ENCODE measurements at places on chromosomes 2 and 18.
A peak's percentile ranks its signal among the peaks of the same experiment; 100 is the strongest.

GRCh38 chr18:48888773-48889080 is 62.0 kb downstream of the SMAD7 start:
- DNase-seq = no peak

GRCh38 chr2:148716378-148716920 is 71.9 kb downstream of the EPC2 start:
- DNase-seq = no peak

GRCh38 chr18:74377776-74378175 is 62.1 kb downstream of the C18orf63 start:
- DNase-seq = no peak

GRCh38 chr2:86225581-86225980 is 26.3 kb downstream of the MRPL35 start:
- peak; percentile 31 for DNase-seq

- no peak for DNase-seq
These were observed 557.9 kb downstream of the TNS1 start for GRCh38 chr2:217444932-217445331.

- DNase-seq = peak; percentile 67
These were observed 60.4 kb downstream of the FAM161A start for GRCh38 chr2:61793389-61793836.

GRCh38 chr2:68812251-68812650 is 58.9 kb downstream of the BMP10 start:
- DNase-seq = no peak

- DNase-seq = no peak
These were observed 95.6 kb downstream of the LAMA3 start for GRCh38 chr18:23784832-23785245.

GRCh38 chr2:71154798-71155197 is 24.4 kb downstream of the MPHOSPH10 start:
- no peak for DNase-seq

GRCh38 chr2:98412751-98413458 is 31.8 kb upstream of the INPP4A start:
- DNase-seq = peak; percentile 12

DNA sequence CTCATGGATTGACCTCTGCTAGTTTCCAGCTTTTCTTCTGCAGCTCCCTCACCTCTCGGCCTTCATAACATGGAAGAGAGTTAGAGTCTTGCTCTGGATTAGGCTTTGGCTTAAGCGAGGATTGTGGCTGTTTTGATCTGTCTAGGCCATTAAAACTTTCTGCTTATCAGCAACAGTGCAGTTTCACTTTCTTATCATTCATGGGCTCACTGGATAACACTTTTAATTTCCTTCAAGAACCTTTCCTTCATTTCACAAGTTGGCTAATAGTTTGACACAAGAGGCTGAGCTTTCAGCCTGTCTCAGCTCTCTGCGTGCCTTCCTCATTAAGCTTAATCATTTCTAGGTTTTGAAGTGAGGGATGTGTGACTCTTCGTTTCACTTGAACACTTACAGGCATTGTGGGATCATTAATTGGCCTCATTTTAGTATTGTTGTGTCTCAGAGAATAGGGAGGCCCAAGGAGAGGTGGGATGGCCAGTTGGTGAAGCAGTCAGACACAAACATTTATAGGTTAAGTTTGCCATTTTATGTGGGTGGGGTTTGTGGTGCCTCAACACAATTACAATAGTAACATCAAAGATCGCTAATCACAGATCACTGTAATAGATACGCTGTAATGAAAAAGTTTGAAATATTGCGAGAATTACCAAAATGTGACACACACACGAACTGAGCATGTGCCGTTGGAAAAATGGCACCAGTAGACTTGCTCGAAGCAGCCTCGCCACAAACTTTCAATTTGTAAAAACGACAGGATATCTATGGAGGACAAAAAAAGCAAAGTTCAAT is 129.3 kb downstream of the ZNF236 start:
- DNase-seq = no peak

DNA sequence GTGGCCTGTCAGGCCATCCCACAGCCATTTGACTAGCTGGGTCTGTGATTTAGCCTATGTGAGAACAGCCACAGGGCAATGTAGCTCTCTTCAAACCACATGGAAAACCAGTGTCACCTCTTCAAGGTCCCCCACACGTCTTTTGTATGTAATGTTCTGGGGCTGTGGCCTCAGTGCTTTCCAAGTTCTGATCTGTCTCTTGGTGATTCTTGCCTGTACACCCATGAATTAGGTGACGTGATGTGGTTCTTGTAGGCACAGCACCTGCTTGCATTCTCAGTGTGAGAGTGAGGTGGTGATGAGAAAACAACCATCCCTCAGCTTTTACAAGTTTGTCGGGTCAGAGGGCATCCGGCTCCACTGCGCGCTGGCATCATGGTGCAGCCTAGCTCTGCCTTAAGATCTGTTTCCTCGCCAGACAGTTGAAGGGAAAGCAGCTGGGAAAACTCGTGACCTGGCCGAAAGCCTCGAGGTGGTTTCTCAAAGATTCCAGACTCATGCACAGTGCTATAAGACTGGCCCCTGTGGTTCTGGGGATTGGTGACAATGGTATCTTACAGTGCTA is 125.8 kb downstream of the TANC1 start:
- DNase-seq = no peak

- no peak for DNase-seq
These were observed 732.9 kb upstream of the VRK2 start for GRCh38 chr2:57313678-57314077.

DNA sequence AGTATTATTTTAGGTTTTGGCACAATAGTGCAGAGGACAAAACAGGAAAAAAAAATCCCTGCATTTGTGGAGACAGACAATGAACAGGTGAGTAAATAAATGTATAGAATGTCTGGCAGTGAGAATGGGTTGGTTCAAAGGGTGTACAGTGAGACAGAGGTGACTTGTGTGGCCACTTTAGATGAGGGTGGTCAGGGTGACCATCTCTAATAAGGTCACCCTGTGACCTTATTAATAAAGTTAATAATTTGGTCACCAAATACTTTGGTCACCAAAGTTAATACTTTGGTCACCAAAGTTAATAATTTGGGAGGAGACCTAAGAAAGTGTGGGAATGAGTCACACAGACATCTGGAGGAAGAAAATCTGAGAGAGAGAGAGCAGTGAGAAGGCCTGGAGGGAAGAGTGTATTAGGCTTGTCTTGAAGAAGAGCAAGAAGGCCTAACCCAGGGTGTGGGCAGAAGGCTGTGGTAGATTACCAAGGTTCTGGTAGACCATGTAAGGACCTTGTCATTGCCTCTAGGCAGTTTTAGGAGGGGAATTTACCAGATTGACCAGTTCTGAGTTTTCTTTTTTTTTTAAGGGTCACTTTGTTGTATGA is 1368.4 kb upstream of the CELF4 start:
- no peak for DNase-seq

DNA sequence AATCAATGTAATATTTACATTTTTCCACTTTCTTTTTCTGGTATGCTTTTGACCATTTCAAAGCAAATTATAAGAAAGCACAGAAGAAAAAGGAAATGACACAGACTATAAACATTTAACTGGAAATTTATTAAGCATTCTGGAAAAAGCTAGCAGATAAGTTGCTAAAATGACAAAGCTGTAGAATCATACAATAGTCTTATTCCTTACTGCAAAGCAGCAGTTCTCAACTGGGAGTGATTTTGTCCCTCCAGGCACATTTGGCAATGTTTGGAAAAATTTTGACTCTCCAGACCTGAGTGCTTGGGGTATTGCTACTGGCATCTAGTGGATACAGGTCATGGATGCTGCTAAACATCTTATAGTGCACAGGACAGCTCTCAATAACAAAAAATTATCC is 75.1 kb downstream of the MBD5 start:
- DNase-seq = no peak

GRCh38 chr18:79528316-79528695 is 132.6 kb downstream of the NFATC1 start:
- DNase-seq = no peak

DNA sequence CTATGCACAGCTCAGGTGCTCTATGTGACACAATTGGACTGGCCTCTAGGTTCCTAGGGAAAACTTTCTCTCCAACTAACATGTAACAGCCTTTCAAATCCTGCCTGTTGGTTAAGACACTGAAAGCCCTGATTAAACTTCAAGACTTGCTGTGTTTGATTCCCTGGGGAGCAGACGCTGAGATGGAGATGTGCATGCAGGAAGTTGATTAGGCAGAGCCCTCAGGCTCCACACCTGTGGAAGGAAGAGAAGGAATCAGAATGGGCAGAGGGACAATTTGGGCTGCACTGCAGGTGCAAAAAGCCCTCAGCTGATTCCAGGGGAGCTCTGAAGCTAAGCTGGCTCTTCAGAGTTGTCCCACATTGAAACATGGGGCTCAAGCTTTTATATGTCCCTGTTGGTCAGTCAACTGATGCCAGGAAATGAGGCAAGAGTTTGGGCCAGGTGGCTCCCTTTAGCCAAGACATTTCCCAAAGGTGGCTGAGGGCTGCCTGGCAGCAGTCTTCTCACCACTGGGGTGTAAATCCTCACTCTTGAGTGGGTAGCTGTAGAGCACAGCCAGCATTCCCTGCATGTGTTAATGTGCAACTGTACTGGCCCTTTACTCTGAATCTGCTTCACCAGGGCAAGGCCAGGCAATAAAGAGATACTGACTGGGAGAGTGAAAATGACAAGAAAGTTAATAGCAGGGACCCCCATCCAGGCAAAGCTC is 199.5 kb upstream of the DDX18 start:
- no peak for DNase-seq

- no peak for DNase-seq
These were observed 112.8 kb downstream of the DSC3 start for GRCh38 chr18:30929718-30930117.

- DNase-seq = no peak
These were observed 3.2 kb upstream of the MGAT4A start for GRCh38 chr2:98734162-98734561.

- DNase-seq = no peak
These were observed 18.1 kb downstream of the CCNYL1 start for GRCh38 chr2:207729465-207729998.

DNA sequence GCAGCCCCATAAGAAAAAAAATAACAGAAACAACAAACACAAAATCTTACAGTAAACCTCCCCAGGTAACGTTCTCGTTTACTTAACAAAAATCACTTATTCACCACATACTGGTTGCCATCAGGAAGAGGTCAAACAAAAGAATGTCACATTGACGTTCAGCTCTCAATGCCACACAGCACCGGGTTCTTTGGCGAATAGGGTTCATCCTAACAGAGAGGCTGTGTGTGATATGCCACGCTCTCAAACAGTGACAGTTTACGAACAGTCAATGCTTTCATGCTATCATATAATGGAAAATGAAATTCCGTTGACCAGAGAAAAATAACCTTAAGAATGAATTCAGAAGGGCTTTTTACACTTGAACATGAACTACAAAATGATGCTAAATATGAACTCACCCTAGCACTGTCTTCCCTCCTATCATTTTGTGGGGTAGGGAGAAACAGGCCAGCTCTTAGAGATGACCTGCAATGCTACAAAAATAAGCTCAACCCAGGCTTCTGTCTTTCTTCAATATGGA is 2.0 kb downstream of the TMEM163 start:
- no peak for DNase-seq

DNA sequence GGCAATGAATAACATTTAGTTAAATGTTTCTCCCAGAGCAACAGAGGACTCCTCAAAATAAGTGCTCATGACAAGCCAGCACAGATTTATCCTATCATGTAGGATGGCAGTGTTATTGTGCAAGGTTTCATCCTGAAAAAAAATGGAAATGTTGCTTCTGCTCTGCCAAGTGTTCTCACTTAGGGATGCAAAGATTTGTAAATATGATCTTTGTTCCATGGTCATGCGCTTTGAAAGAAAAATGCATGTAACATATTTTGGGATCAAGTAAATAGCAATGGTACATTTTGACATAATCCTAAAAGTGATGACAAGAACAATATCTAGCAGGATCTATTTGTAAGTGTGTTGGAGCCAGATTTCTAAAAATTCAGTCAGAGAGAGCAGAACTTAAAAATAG is 229.5 kb upstream of the CCDC150 start:
- no peak for DNase-seq

DNA sequence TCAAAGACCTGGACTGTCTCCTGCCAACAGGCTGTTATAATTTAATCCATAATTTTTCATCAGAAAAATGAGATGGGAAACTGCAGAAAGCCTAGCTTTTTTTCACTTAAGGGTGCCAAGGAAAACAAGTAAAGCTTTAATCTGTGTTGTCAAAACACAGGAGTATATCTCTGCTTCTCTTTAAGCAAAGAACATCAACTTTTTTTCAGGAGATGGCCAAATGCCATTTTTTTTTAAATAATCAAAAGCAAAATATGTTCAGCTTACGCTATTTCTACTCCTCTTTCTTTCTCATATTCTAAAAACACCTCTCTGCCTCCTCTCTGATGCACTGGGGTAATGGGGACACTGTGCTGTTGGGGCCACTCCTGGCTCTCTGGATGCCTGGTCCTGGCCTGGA is 73.1 kb upstream of the NXPH2 start:
- DNase-seq = no peak

DNA sequence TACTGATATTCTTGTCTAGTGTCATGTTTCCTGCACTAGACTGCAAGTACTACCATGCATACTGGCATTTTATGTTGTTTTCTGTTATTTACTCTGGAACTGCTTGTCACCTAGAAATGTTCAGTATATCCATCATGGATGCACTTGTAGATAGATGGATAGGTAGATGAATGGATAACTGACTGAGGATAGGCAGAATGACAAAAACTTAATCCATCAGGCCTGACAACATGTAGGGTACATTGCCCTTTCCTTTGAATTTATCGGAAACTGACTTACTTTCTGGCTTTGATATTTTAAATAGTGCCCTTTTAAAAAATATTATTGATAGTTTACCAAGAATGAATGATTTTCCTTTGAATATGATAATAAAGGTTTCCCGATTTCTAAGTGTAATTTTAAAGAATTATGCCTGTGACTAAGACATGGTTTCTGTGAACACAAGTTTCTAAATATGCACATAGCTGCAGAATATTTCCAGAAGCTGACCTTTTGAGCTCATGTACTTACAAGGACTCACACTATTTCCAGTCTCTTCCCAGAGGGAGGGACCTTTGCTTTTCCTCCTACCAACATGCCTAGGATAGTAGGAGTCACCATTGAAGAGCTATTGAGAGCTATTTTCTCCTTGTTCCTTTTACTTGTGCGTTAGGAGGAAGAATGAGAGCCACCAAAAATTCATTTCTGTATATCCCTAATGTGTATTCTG is 81.3 kb downstream of the ANKRD12 start:
- DNase-seq = no peak

DNA sequence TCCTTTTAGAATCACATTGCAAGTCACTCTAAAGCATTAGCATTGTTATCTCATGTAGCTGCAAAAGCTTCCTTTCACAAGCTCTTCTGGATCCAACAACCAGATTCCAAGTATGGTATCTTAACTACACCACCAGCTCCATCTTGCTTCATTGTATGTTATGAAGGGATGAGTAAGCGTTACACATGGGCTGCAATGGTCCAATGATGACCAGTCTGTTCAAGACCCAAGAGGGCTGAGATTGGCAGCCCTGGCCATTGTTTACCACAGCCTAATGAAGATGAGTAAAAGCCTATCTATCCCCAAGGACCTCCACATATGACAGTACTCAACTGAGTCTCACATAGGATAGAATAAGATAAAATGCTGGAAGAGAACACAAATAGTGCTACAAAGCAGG is 6.3 kb downstream of the CFLAR start:
- no peak for DNase-seq

GRCh38 chr2:142544173-142544572 is 333.3 kb upstream of the KYNU start:
- no peak for DNase-seq

- no peak for DNase-seq
These were observed 101.6 kb downstream of the ANTXR1 start for GRCh38 chr2:69114534-69114933.
